ENCODE measurements at places on chromosomes 5 and 9. TPM values are rescaled to one million over a fixed set of nuclear protein-coding genes. Genes with fewer than 3 reads are reported as not detected.

Gene LCN1
- not detected for total RNA-seq

DNA sequence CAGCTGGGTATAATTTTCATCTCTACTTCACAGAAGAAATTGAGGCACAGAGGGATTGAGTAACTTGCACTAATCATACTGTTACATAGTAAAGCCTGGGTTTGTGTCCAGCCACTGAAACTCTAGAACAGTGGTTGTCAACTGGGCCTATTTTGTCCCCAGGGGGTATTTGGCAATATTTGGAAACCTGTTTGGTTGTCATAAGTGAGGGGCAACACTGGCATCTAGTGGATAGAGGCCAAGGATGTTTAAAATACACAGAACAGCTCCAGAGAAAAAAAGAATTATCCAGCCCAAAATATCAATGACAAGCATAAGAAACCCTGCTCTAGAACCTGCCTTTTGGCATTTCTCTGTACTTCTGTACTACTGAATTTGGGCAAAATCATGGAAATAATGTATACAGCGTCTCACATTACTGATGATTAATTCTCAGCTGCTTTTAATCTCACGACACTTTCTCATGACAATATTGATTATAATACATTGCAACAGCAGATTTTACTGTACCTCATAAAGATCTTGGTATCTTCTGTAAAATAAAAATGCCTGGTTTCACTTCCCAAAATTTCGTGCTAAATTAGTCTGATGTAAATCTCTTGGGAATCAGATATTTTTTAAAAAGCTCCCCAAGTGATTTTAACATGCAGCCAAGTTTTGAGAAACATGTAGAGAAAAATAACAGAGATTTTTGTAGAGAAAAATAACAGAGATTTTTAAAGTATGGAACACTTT is 112.7 kb downstream of the RORB start:
- H3K27me3 ChIP-seq = peaks cover 6% of the 10 kb centered on the region
- H3K36me3 ChIP-seq = no peaks in the 10 kb centered on the region

- peaks cover 10% of the 10 kb centered on the region for H3K4me1 ChIP-seq
- H3K27ac ChIP-seq = no peak overlapping the region
- no peak overlapping the region for H3K4me3 ChIP-seq
- H3K27me3 ChIP-seq = no peaks in the 10 kb centered on the region
These were observed 33.2 kb upstream of the NOTCH1 start for GRCh38 chr9:136578915-136579649.

- H3K36me3 ChIP-seq = no peaks in the 10 kb centered on the region
- H3K4me1 ChIP-seq = peaks cover 7% of the 10 kb centered on the region
- H3K4me3 ChIP-seq = peak overlapping the region; percentile 76
- no peaks in the 10 kb centered on the region for H3K27me3 ChIP-seq
These were observed 183.9 kb downstream of the C9orf50 start for GRCh38 chr9:129436751-129437625.

GRCh38 chr5:169688106-169688505 is 51.0 kb downstream of the DOCK2 start:
- no peak overlapping the region for H3K4me3 ChIP-seq
- DNase-seq = no peak
- H3K36me3 ChIP-seq = no peaks in the 10 kb centered on the region
- no peaks in the 10 kb centered on the region for H3K4me1 ChIP-seq
- H3K27ac ChIP-seq = no peak overlapping the region
